ENCODE measurements at places on chromosomes 3 and 15.

DNA sequence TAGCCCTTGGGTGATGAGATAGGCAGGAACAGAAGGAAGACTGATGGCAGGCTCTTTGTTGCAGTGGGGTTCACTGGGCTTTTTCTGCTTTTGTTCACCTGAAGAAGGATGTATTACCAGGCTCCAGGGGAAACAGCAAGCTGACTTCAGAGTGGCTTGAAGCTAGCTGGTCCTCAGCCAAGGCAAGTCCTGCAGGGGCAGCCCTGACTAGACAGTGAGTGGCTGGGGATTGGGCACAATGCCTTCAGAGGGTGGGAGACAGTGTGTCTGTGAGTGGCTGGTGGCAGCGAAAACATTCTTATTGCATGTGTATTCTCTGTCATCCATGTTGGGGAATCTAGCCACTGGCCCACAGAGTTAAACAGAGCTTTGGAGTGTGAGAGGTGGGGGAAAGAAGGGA, 2.3 kb upstream of the TEX264 start:
- no peak for DNase-seq

- DNase-seq = no peak
Measured at GRCh38 chr3:14129296-14129695, 4.4 kb downstream of the TMEM43 start.

- DNase-seq = no peak
Measured at GRCh38 chr15:81074773-81075172, 59.3 kb upstream of the CFAP161 start.

- no peak for DNase-seq
Measured at GRCh38 chr15:72947709-72948108, 104.6 kb upstream of the NEO1 start.

DNA sequence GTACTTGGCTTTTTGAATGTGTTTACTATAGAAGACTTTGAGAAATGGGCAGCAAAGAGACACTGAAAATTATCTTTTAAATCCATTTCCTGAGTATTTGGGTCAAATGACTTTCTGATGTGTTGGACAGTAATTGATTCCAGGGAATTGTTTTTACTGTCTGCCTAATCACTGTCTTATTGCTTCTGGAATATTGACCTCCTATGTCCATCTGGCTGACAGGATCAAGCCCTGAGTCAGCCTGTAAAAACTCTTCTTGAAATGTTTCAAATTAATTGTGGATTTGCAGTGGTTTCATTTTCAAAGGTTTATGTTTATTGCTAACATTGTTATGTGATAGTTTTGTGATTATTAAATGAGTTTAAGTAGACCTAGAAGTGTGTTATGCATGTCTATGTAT, 50.6 kb upstream of the MLF1 start:
- DNase-seq = no peak

DNA sequence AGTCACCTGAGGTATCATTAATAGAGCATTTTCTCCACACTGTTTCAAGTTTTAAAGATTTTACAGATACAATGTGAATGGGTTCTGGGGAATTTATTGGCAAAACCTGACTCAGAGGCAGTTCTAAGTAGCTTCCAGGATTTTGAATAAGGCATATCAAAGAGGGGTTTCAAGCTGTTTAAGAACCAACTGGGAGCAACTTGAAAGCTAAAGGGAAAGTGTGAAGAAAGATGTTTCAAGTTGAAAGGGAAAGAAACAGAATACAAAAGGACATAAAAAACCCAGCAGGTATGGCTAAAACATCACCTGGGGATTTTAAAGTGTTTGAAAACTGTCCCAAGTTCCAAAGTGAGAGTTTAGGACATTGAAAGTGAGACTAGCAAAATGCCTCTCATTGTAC, 17.8 kb upstream of the SERPINI2 start:
- no peak for DNase-seq

DNA sequence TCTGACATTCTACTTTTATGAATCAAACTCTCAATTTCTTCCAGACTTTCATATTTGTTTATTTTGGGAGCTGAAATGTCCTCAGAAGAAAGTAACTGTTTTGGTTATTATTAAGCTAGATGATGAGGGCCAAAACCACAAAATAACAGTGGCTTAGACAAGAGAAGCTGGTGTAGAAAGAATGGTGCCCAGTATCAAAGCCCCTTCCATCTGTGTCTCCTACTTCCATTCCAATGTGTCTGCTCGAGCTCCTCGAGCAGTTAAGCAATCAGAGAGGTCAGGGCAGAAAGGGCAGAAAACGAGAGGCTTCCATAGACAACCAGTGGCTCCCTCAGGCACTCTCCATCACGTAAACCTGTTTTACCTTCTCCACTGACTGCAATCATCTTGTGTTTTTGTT, 59.7 kb upstream of the MAGI1 start:
- DNase-seq = no peak

GRCh38 chr3:156397534-156397933, 157.4 kb downstream of the SSR3 start:
- DNase-seq = no peak
